ENCODE measurements at places on chromosomes 11 and 22. TPM values are rescaled to one million over a fixed set of nuclear protein-coding genes. Genes with fewer than 3 reads are reported as not detected.

GRCh38 chr11:121482231-121483129 is 29.7 kb upstream of the SORL1-AS1 start:
- peak; percentile 40 for DNase-seq

- DNase-seq: no peak
Measured at GRCh38 chr11:67033661-67034166, 10.8 kb downstream of the SYT12 start.

DNA sequence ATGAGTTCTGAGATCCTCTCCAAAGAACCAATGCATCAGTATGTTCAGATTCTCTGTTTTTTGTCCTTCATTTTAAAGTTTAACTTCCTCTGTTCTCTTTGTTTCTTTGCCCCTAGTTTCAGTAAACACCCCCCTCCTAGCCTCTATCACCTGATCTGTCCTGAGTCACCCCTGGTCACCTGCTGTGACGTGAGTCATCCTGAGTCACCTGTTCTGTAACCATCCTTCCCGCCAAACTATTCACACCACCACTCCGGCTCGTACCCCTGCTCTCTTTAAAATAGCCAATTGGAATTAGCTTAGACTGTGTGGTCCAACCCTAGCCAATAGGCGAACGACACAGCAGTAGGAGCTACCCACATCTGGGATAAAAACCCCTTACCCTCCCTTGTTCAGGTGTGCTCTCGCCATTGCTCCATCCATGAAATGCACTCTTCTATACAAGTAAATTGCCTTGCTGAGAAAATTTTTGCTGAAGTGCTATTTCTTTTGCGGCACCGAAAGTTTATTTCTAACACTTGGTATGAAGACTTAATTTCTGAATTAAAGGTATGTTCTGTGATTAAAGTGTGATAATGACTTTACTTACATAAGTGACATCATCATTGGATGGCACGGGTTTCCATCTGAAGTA is 318.4 kb downstream of the AASDHPPT start:
- DNase-seq: no peak

GRCh38 chr11:78467931-78468330 is 50.3 kb upstream of the GAB2 start:
- DNase-seq: no peak

DNA sequence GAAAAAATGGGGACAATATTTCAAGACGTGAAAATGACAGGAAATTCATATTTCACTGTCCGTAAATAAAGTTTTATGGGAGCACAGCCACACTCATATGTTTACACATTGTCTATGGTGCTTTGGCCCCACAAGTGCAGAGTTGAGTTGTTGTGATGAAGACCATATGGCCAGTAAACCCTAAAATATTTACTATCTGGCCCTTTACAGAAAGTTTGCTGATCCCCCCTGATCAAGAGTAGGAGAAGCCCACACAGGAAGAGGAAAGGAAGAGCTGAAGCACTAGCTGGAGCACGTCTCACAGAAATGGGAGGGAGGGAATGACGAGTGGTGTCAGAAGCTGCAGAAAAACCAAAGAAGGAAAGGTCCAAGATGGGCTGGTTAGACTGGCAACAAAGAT is 78.8 kb downstream of the TNRC6B start:
- no peak for DNase-seq

DNA sequence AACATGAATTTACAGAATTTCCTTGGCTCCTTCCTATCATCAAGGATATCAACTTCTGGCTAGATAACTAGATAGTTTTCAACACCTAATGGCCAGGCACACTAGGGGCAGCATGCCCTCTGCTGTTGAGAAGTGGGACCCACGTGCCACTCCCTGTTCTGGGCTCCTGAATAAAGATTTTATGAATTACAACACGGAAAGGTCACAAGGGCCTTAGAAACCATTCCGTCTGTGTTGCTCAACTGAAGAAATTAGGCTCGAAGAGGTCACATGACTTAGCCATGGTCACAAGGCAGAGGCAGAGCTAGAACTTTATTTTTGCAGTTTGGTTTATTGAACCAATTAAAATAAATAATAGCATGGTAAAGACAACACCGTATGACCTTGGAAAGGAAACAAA is 36.0 kb downstream of the PRCP start:
- peak; percentile 76 for DNase-seq

Gene KIAA1671
- 43.7 TPM for total RNA-seq

Gene MUC5AC
- not detected for total RNA-seq
